ENCODE measurements at places on chromosomes 7 and 10. TPM values are rescaled to one million over a fixed set of nuclear protein-coding genes. Genes with fewer than 3 reads are reported as not detected.

- no peak overlapping the region for H3K4me3 ChIP-seq
- H3K4me1 ChIP-seq: peaks cover 61% of the 10 kb centered on the region
- no peaks in the 10 kb centered on the region for H3K27me3 ChIP-seq
These were observed 3.0 kb downstream of the ZCCHC24 start for GRCh38 chr10:79442171-79443040.

DNA sequence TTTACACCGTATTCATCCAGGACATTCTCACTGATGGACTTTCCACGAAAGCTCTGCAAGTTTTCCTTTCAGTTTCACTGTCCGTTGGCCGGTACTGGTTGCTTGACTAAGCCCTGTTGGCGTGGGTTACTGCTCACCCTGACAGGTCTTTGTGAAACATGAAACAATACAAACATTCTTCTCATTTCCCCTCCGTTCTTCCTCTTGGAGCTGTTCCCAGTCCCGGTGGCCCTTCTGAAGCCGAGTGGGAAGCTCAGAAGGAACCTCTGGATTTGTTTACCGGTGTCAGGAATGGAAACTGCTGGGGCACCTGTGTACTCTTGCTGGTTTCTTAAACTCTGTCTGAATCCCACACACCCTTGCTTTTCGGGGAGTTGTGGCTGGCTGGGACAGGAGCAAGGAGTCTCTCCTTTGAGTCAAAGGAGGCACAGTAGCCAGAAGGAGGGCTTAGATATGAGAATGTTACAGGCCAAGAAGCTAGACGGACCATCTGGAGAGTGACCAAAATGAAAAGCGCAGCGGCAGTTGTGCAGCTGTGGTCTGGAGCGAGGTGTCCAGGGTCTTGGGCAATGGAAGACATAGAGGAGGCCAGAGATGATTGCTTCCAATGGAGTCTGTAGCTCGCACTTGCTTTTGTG lies 45.7 kb downstream of the LYZL2 start:
- H3K36me3 ChIP-seq: no peaks in the 10 kb centered on the region
- H3K27ac ChIP-seq: peak overlapping the region; percentile 81
- peak overlapping the region; percentile 4 for H3K4me3 ChIP-seq
- H3K27me3 ChIP-seq: no peaks in the 10 kb centered on the region
- DNase-seq: peak; percentile 79

- no peak overlapping the region for H3K4me3 ChIP-seq
- H3K36me3 ChIP-seq: no peaks in the 10 kb centered on the region
- H3K27me3 ChIP-seq: no peaks in the 10 kb centered on the region
- H3K4me1 ChIP-seq: peaks cover 9% of the 10 kb centered on the region
These were observed 23.7 kb downstream of the MDH2 start for GRCh38 chr7:76071316-76072242.

- H3K27ac ChIP-seq: no peak overlapping the region
- no peak overlapping the region for H3K4me3 ChIP-seq
These were observed 1.6 kb downstream of the AKAP9 start for GRCh38 chr7:91942312-91942711.

DNA sequence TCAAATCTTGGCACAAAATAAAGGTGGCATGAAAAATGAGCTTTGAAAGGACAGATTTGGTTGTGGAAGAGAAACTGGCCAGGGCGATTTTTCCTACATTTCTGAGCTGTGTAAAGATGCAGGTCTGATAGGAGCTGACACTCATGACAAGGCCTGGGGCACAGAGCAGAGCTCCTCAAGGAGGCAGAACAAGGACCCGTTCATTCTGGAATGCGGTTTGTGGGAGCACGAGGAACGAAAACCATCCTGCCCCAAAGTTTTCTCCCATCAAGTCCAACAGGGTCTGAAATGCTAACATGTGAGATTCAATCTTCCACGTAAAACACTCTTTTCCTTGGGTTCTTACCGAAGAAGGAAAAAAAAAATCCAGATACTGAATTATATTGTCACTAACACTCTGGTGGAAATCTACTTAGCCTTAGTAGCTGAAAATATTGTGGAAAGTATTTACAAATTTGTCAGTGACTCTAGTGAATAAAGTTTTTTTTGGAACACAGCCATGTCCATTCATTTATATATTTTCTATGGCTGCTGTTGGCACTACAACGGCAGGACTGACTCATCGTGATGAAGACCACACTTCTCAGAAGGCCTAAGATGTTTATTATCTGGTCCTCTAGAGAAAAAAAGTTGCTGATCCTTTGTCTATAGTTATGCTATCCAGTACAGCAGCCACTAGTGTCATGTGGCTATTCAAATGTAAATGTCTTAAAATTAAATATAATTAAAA lies 215.7 kb downstream of the BAMBI start:
- no peaks in the 10 kb centered on the region for H3K4me1 ChIP-seq
- H3K36me3 ChIP-seq: no peaks in the 10 kb centered on the region
- DNase-seq: no peak
- no peak overlapping the region for H3K27ac ChIP-seq
- no peak overlapping the region for H3K4me3 ChIP-seq

DNA sequence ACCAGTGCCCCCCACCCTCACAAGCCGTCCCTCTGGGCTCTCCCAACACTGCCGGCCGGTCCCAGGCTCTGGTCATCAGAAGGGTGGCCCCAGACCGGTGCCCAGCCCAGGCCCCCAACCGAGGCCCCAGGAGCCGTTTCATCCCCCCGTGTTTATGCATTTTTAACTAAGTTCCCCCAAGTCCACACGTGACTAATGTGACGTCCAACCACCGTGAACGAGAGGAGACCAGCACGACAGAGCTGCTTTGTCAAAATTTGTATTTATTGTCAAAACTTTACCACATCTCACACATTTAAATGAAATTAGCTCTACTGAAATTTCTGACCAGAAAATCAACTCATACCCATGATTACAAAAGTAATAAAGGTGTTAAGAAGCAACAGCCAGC lies 8.6 kb downstream of the VENTX start:
- H3K4me3 ChIP-seq: no peak overlapping the region
- no peaks in the 10 kb centered on the region for H3K27me3 ChIP-seq
- H3K4me1 ChIP-seq: peaks cover 27% of the 10 kb centered on the region
- H3K36me3 ChIP-seq: no peaks in the 10 kb centered on the region

GRCh38 chr7:123675181-123675473 lies 19.5 kb downstream of the LMOD2 start:
- no peaks in the 10 kb centered on the region for H3K36me3 ChIP-seq
- no peak overlapping the region for H3K4me3 ChIP-seq
- no peak for DNase-seq
- no peaks in the 10 kb centered on the region for H3K27me3 ChIP-seq
- H3K4me1 ChIP-seq: no peaks in the 10 kb centered on the region

GRCh38 chr7:18685971-18686370 lies 190.4 kb downstream of the HDAC9 start:
- no peaks in the 10 kb centered on the region for H3K36me3 ChIP-seq
- H3K27ac ChIP-seq: no peak overlapping the region
- H3K27me3 ChIP-seq: no peaks in the 10 kb centered on the region
- DNase-seq: no peak
- H3K4me3 ChIP-seq: no peak overlapping the region

DNA sequence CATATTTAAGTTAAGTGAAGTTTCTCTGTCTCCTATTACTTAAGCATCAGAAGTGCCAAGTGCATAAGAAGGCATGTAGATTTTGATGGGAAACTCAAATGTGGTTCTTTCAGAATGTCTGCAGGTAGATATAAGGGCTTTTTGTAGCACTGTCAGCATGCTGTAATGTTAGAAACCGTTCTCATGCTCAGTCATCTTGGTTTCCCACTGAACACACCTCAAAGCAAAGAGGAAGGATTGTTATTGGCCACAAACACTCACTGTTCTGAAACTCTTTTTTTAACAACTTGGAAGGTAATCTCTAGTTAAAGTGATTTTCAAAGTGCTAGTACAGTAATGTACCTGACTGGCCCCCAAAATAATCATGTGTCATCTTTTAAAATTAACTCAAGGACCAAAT lies 126.0 kb downstream of the AASS start:
- no peak overlapping the region for H3K4me3 ChIP-seq
- H3K4me1 ChIP-seq: no peaks in the 10 kb centered on the region
- no peak for DNase-seq
- H3K27me3 ChIP-seq: no peaks in the 10 kb centered on the region
- no peaks in the 10 kb centered on the region for H3K36me3 ChIP-seq
- H3K27ac ChIP-seq: no peak overlapping the region

DNA sequence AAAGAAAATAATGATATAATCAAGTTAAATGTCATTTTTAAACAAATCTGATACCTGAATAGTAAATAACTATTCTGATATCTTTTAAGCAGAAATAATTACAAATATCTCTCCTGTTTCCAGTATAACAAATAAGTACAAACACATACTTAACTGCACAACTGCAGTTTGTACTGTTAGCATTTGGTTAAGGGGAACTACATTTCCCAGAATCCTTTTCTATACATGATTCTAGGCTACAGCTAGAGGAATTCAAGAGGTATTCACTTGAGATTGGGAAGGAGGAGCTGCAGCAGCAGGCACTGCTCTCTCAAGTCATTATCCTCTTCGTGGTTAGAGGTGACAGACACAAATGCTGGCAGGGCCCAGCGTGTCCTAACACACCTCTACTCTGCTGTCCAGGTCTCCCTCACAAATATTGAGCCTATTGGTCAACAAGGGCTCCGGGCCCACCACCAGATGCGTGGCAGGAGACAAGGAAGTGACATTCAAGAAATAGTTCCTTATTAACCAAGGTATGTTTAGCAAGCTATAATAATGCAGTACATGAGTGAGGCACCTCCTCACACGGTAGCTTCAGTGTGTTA lies 255.1 kb upstream of the MKLN1 start:
- H3K4me1 ChIP-seq: peaks cover 44% of the 10 kb centered on the region
- H3K4me3 ChIP-seq: no peak overlapping the region
- no peaks in the 10 kb centered on the region for H3K27me3 ChIP-seq

Gene SH2B2
- total RNA-seq: 22.8 TPM
